ENCODE measurements at places on chromosomes 1 and 21. TPM values are rescaled to one million over a fixed set of nuclear protein-coding genes. Genes with fewer than 3 reads are reported as not detected.

CTSK gene
- 16.7 TPM for total RNA-seq

ROR1 gene
- 32.0 TPM for total RNA-seq

SLAMF6 gene
- total RNA-seq = not detected

TNNT2 gene
- 21.3 TPM for total RNA-seq

FOXO6 gene
- 21.1 TPM for total RNA-seq

STUM gene
- 2.8 TPM for total RNA-seq

SLAMF9 gene
- not detected for total RNA-seq

FABP3 gene
- 18.8 TPM for total RNA-seq

COL8A2 gene
- total RNA-seq = 2.5 TPM

KRTAP21-3 gene
- not detected for total RNA-seq

RGS8 gene
- total RNA-seq = 0.33 TPM

FAM151A gene
- total RNA-seq = 5.8 TPM

LCE3D gene
- not detected for total RNA-seq

HSD3B2 gene
- 6.1 TPM for total RNA-seq

SPEN gene
- total RNA-seq = 79.4 TPM

ASCL5 gene
- not detected for total RNA-seq

PRAMEF33 gene
- not detected for total RNA-seq

SYTL1 gene
- 37.2 TPM for total RNA-seq

PODN gene
- total RNA-seq = 3.2 TPM

HPCAL4 gene
- 0.53 TPM for total RNA-seq

SERTAD4 gene
- 4.6 TPM for total RNA-seq

ADORA3 gene
- total RNA-seq = not detected

GJB5 gene
- total RNA-seq = 7.5 TPM

PRR9 gene
- not detected for total RNA-seq

PLPPR5 gene
- total RNA-seq = 7.1 TPM

SYT14 gene
- total RNA-seq = 5.7 TPM

PBX1 gene
- 257 TPM for total RNA-seq

PGBD5 gene
- total RNA-seq = 8.7 TPM

DYNLT5 gene
- 4.1 TPM for total RNA-seq

GNAT2 gene
- total RNA-seq = not detected

ACOT7 gene
- 40.0 TPM for total RNA-seq

IL20 gene
- not detected for total RNA-seq

OR2T2 gene
- not detected for total RNA-seq

CELA3A gene
- total RNA-seq = not detected

HAPLN2 gene
- not detected for total RNA-seq

KRTAP21-2 gene
- not detected for total RNA-seq

FGR gene
- not detected for total RNA-seq

CDC7 gene
- 11.6 TPM for total RNA-seq

LRRC71 gene
- not detected for total RNA-seq

RNU1-1 gene
- total RNA-seq = 3,564 TPM
